D721Med (cell line): ENCODE measurements at places on chromosomes 6 and 20.
A peak's percentile ranks its signal among the peaks of the same experiment; 100 is the strongest.

GRCh38 chr20:53023732-53024520, 51.8 kb downstream of the TSHZ2 start:
- no peak for DNase-seq

- DNase-seq, result peak; percentile 19
Observed at GRCh38 chr6:145734486-145735355, 599 bp downstream of the EPM2A start.

GRCh38 chr20:53738039-53738944, 144.7 kb upstream of the ZNF217 start:
- DNase-seq, result no peak

GRCh38 chr6:8130399-8130798, 28.1 kb upstream of the EEF1E1 start:
- no peak for DNase-seq

DNA sequence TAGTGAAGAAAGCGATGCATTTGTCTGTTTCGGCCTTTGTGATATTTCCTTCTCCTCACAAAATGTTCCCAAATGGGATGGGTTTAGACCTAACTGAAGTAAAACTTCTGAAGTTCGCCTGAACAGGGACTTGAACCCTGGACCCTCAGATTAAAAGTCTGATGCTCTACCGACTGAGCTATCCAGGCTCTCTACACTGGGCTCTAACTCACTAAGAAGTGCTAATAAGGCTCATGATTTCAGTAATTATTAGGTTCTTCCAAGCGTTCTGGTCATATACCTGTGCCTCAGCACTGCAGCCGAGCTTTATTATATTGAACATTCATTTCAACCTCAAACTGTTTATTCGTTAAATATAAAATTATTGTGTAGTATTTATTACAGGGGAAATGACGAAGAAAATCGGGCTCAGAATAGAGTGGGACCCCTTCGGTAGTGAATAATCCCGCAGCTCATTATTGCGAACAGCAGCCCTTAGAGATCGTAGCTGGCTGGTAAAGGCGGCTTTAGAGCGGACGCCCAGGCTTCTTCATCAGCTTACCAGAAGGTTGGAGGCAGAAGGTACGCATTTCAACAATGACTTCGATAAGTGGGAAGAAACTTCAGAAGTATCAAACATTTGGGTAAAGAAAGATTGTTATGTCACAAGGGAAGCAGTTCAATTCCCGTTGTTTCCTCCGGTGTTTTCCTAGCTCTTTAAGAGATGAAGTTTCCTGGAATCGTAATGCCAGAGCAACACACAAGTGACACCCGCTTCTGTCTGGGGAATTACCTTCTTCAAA, 119.0 kb upstream of the ZNF184 start:
- no peak for DNase-seq

- DNase-seq, result no peak
Observed at GRCh38 chr6:16901782-16902181, 140.5 kb upstream of the ATXN1 start.

- no peak for DNase-seq
Observed at GRCh38 chr6:134057478-134057877, 5.1 kb upstream of the SLC2A12 start.

- no peak for DNase-seq
Observed at GRCh38 chr20:25296094-25297093, 48.5 kb downstream of the PYGB start.

DNA sequence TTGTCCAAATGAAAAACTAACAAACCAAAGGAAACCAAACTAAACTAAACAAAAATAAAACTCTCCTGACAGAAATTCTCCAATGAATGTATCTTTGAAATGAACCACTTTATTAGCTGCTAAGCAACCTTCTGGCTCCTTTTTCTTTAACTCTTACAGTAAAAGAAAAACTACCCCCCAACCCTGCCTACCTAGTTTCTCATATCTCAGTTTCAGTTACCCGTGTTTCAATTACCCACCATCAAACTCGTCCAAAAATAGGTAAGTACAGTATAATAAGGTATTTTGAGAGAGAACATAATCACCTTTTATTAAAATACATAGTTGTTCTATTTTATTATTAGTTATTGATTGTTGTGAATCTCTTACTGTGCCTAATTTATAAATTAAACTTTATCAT, 177.4 kb upstream of the THEMIS start:
- no peak for DNase-seq

DNA sequence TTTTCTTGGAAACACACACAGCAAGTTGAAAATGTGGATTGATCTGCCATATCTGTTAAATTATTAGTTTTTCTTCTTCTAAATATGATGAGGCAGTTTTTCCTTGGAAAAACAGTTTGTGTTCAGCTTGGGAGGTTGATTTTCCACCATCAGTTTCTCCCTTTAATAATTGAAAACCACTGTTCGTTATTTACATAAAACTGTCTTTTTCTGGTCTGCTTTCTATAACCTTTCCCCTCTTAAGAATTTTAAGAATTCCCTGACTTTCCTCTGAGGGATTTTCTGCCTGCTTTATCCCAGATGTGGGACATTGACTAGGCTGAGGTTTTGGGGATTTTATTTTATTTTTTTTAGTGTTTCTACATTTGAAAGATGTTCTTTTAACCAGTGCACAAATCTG, 27.2 kb downstream of the DSE start:
- DNase-seq, result no peak

- no peak for DNase-seq
Observed at GRCh38 chr6:99104218-99104617, 156.5 kb upstream of the FBXL4 start.

- no peak for DNase-seq
Observed at GRCh38 chr6:62328607-62329006, 42.6 kb upstream of the KHDRBS2 start.

GRCh38 chr20:57369596-57369995, 18.5 kb downstream of the RAE1 start:
- DNase-seq, result no peak
